Hematopoietic multipotent progenitor cell (in vitro differentiated cells): ENCODE measurements at places on chromosomes 1 and 21.
A peak's percentile ranks its signal among the peaks of the same experiment; 100 is the strongest.

DNA sequence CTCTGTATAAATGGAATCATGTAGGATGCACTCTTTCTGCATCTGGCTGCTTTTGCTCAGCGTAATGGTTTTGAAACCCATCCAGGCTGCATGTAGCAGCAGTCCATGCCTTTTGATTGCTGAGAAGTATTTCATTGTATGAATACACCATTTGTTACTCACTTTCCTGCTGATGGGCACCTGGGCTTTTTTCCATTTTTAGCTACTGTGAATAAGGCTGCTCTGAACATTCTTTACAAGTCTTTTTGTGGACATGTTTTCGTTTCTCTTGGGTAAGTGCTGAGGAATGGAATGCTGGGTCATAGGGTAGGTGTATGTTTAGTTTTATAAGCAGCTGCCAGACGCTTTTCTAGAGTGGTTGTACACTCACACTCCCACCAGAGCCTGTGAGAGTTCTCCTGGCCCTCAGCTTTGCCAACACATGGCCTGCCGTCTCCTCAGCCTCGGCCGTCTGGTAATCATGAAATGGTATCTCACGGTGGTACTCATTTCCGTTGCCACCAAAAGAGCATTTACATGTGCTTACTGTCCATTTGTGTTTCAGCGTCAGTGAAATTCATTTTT lies 22.7 kb downstream of the SLX9 start:
- DNase-seq, result no peak

GRCh38 chr1:113747376-113747775 lies 11.9 kb downstream of the PHTF1 start:
- no peak for DNase-seq

GRCh38 chr1:6585081-6585722 lies 5.4 kb downstream of the ZBTB48 start:
- no peak for DNase-seq

DNA sequence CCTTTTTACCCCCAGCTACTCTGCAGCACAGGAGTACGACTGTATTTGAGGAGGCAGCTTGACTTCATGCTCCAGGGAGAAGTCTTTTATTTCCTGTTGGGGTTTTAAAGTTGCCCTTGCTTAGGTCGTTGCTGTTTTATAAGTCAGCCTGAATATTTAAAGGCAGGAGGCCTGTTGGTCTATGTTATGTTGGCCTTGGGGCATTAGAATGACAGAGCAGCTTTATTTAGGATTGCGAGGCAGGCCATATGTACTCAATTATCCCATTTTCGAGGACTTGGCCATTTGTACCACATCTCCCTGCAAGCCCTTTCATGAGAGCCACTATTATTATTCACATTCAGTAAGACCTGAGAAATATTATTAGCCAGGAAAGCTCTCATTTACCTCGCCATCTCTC lies 47.0 kb downstream of the KIF26B start:
- DNase-seq, result no peak

GRCh38 chr1:159005161-159005560 lies 4.5 kb upstream of the IFI16 start:
- no peak for DNase-seq

- DNase-seq, result no peak
Observed at GRCh38 chr1:205629751-205630150, 2.1 kb downstream of the ELK4 start.

GRCh38 chr1:208213786-208214185 lies 30.4 kb downstream of the PLXNA2 start:
- DNase-seq, result no peak

DNA sequence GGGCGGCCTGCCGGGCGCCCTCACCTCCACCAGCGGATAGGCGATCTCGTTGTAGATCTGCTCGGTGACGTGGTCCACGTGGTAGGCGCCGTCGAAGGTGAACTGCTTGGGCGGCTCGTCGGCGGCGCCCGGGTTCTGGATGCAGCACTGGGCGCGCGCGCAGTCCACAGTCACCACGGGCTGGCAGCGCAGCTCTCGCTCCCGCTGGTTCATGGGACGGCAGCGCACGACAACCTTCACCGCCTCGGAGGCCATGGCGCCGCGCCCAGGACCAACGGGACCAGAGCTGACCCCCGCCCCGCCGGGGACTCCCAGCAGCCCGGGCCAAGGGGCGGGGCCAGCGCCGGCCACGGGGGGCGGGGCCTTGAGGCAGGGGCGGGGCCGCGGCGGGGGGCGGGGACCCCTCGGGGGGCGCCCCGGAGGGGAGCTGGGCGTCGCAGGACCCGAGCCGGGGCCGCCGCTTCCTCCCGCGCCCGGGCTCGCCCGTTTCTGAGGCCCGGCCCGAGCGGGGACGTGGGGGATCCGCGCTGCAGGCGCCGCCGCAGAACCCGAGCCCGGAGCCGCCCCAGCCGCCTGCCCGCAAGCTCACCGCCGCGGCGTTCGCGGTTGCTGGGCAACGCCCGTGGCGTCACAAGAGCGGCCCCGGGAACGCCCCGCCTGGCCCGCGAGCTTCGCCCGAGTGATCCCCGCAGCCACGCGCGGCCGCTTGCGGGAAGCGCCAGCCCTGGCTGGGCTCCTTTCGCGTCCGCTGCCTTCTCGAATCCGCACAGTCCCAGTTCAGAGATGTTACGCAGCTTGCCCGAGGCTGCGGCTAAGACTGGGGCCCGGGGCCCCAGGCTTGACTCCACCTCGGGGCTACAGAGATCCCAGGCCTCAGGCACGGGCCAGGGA lies at the start of gene KIF17:
Gene KIF17 (minus strand): TSS at position 556 of the 891 bp plus-strand sequence. CDS start 301 bp downstream, at position 255.
- DNase-seq, result peak; percentile 49

- DNase-seq, result no peak
Observed at GRCh38 chr1:203281851-203282661, 23.3 kb upstream of the BTG2 start.

- no peak for DNase-seq
Observed at GRCh38 chr21:38460171-38460742, 38.0 kb downstream of the ERG start.

GRCh38 chr1:15436881-15437442 lies 1.3 kb upstream of the CTRC start:
- no peak for DNase-seq

- DNase-seq, result no peak
Observed at GRCh38 chr1:61054601-61054993, 27.8 kb upstream of the NFIA start.

- no peak for DNase-seq
Observed at GRCh38 chr21:38120984-38121855, 135.6 kb upstream of the KCNJ15 start.

DNA sequence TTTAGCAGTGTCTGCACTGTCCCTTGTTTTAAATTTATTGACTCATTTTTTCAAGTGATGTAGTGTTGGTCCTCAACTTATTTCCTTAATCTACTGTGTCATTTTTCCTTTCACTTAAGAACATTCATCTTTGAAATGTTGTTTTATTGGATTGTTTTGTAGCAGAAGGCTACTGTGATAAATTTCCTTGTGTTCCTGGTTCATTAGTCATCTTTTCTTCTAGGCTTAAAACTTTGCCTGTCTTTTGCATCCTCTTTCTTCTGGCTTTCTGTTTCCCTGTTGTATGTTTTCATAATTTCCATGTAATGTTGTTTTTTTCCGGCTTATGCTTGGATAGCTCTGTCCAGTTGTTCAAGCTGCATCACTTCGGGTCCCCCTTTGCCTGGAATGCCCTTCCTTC lies 61.9 kb downstream of the UBE2T start:
- no peak for DNase-seq

DNA sequence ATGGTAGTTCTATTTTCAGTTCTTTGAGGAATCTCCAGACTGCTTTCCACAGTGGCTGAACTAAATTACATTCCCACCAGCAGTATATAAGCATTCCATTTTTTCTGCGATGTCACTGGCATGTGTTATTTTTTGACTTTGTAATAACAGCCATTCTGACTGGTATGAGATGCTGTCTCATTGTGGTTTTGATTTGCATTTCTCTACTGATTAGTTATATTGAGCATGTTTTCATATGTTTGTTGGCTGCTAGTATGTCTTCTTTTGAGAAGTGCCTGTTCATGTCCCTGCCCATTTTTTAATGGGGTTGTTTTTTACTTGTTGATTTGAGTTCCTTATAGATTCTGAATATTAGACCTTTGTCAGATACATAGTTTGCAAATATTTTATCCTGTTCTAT lies 87.9 kb downstream of the RPS6KC1 start:
- DNase-seq, result no peak

GRCh38 chr1:35426097-35426586 lies 131.1 kb downstream of the KIAA0319L start:
- DNase-seq, result no peak

DNA sequence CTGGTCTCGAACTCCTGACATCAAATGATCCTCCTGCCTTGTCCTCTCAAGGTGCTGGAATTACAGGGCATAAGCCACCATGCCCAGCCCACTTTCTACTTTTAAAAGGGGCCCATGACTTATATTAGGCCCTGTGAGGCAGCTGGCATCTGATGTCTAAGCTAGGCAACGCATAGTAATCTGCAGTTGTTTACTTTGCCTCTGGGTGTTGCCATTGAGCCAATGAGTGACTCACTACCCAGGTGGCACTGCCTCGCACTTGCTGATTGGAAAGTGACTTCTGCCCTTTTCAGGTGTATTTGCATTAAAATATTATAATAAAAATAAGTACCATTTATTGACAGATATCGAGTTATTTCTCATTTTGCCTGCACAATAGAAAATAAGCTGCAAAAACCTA lies 84.9 kb downstream of the KIF14 start:
- peak; percentile 56 for DNase-seq

DNA sequence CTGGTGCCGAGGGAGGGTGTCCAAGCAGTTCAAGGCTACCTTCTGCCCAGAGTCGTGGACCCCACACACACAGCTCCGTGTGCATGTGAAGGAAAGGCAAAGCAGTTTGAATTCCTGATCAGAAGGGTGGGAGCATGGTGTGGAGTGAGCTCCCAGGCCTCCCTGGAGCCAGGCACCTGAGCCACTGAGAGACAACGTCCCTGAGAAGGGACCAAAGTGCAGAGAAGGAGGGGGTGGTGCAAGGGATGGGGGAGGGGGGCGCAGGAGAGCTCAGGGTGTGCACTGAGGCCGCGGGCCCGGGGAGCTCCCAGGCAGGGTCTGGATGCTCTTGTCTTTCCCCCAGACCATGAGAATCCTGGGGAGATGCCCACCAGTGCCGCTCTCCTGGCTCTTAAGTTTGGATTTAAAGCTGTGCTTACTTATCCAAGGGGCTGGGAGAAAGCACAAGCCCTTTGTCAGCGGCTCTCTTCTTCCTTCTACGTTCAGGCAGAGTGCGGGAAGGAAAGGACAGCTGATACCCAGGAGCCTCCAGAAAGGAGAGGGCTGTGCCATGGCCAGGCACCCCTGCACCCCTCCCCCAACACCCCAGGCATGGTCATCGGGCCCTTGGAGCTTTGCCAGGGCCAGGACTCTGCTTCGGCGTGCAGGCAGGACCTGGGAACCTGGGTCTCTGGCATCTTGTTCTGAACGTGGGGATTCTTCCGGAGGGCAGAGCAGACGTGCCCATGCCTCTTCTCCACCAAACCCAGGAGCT lies 24.1 kb downstream of the ACTA1 start:
- no peak for DNase-seq

- DNase-seq, result no peak
Observed at GRCh38 chr1:158864595-158864994, 33.4 kb downstream of the MNDA start.

DNA sequence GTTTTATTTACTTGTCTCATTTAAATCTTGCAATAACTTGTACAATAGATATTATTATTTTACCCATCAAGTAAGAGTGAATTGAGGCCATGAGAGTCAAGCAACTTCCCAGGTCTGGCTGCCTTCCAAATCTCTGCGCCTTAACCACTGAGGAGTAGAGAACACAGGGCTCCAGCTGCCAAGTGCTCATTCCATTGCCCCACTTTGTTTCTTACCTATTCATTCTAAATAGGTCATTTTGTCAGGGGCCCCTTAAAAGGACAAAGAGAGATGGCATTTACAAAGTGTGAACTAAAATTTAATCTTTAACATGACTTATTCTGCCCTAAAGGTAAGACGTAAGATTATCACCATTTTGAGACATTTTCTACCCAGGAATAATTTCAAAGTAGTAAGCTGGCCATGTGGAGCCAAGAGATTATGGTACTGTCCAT lies 3.5 kb downstream of the PPP1R15B start:
- DNase-seq, result no peak

DNA sequence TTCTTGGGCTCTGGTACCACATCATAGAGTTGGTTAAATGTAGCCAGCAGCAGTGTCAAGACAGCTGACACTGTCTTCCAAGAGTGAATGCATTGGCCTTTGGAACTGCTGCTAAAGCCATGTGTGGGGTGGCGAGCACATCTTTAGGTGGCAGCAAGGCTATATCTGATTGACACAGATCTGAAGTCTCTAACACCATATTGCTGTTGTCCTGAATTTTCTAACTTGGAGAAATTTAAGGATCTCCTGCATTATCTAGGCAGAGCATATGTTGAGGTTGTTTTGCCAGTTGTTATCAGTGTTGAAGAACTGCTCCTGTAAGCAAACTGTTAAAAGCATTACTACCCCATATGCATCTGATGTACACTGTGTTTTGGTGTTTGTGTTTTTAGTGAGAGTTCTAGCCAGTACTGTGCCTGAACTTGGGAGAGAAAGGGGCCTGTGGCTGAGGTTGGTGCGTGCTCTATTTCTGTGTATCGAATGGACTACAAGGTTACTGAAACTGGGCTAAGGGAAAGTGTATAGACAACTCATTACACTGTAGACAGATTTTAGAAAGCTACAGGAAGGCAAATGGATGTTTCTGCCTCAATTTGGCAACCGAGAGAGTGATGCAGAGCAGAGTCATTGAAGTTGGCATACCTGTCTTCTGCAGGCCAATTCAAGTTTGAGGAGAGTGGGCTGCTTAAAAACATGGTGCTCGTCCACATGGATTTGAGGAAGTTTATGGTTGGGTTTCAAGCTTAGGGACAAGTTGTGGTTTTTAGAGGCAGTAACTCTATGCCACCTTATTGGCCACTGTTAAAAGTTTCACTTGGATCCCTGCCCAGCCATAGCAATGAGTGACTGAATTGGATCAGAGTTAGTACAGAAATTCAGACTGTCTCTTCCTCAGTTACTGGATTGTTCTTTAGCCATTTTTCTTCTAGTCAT lies 16.9 kb downstream of the DYRK3 start:
- DNase-seq, result peak; percentile 50

DNA sequence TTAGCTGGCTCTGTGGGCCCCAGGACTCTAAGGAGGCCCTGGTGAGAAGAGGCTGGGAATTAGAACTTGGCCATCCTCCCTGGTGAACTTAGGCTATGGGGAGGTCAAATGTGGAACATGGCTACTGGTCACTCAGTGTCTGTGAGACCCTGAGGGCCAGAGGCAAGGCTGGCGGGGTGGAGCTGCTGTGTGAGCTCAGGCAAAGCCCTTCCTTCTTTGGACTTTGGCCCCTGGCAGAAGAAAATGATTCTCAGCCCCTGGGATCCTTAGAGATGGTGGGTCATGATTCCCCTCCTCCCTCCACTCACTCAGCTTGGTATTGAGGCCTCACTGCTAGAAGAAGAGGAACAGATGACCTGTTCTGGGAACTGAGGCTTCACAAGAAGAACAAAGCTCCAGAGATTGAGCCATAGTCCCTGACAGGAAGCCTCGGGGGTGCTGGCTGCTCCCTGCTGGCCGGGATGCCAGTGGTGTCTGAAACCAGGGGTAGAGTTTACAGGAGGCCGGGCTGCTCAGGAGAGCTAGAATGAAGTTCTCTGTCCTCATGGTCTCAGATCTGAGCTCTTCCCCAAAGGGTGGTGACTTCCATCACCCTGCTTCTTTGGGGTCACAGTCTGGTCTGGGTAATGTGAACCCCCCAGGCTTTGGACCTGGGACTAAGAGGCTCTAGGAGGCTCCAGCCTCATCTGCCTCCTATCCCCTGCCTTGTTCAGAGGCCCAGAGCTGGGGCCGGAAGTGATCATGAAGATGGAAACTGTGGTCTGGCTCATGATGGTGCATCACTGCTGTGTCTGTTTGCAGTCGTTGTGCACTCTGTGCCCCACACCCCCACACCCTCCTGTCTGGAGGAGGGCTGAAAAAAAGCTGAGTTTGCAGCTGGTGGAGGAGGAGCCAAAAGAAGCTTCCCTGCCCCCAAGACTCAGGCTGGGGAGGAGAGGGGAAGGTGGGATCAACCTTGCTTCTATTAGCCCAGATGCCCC lies 905 bp downstream of the BTBD19 start:
- peak; percentile 72 for DNase-seq
